AG10803 (cell line): ENCODE measurements at places on chromosomes 1 and 21.

DNA sequence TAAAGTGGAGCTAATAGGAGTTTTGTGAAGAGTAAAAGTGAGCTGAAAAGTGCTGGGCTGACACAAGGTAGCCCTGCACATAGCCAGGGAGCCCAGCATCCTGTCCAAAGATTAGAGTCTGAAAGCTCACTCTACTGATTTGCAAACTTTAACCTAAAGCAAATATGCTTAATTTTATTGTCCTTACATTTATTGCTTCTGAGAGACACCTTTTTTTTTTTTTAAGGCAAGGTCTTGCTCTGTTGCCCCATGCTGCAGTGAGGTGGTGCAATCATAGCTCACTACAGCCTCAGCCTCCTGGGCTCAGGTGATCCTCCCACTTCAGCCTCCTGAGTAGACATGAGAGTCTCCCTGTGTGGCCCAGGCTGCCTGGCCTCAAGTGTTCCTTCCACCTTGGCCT is 16.5 kb downstream of the MGST3 start:
- DNase-seq = no peak

GRCh38 chr1:19381261-19381660 is 69.1 kb downstream of the SLC66A1 start:
- no peak for DNase-seq

GRCh38 chr1:219041141-219041540 is 132.5 kb upstream of the LYPLAL1 start:
- DNase-seq = peak; percentile 27

GRCh38 chr1:232622981-232623380 is 7.0 kb downstream of the SIPA1L2 start:
- DNase-seq = no peak

GRCh38 chr1:20368866-20369470 is 78.3 kb downstream of the VWA5B1 start:
- DNase-seq = no peak

GRCh38 chr1:207833381-207833780 is 77.5 kb downstream of the CD34 start:
- DNase-seq = no peak

DNA sequence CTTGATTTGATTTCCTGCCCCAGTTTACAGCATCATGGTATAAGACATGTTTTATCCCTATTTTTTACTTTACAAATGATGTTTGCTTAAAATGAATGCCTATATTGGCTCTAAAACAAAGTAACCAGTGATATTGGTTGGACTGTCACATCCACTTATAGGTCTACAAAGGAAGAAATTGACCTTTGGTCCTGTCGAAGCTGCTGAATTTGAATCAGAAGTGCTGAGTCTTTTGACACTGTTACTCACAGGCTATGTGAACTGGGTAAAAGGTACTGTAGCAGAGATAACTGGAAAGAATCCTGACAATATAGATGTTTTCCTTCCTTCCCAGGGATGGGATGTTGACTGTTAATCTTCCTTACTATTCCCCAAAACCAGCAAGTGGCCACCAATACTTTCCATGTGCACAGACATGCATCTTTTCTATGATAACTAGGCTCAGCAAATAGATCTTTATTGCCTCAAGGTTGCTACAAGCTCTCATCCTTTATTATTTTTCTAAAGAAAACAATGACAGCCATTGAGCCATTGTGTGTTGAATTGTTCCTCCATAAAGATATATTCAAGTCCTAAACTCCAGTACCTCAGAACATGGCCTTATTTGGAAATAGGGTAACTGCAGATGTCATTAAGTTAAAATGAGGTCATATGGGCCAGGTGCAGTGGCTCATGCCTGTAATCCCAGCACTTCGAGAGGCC is 175.9 kb upstream of the NR5A2 start:
- no peak for DNase-seq

DNA sequence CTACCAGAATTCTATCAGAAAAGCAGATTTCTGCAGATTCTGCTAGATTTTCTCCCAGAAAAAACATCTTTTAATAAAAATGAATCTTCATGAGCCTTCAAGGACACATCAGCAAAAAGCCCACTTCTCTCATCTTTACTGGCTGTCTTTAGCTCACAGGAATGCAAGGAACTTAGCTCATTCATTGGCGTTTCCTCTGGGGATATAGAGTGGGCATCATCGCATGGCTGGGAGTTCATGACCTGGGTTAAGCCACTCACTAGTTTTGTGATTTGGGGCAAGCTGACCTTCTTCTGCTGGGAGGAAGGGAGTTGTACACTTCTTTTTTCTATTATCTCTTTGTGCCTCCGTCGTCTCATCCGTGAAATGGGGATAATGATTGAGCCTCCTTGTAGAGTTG is 149.7 kb downstream of the KAZN start:
- DNase-seq = no peak

DNA sequence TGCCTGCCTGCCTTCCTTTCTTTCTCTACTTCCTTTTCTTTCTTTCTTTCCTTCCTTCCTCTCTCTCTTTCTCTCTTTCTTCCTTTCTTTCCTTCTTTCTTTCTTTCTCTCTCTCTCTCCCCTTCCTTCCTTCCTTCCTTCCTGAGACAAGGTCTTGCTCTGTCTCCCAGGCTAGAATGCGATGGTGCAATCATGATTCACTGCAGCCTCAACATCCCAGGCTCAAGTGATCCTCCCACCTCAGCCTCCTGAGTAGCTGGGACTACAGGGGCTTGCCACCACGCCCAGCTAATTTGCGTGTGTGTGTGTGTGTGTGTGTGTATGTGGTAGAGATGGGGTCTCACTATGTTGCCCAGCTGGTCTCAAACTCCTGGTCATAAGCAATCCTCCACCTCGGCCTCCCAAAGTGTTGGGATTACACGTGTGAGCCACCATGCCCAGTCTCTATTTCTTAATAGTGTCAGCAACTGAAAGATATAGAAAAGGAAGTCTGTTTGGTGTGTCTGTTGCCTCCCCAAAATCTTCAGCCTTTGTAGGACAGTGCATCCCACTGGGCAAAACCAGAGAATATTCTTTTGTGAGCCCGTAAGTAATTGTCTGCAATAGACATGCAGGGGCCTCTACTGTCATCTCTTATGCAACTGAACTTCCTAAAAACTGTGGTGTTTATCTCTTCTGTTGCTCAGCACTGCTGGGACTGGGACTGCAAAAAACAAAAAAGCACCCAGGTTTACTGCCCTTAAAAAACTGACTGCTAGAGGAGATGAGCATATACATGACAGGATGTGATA is 20.9 kb upstream of the RAB4A start:
- DNase-seq = no peak

DNA sequence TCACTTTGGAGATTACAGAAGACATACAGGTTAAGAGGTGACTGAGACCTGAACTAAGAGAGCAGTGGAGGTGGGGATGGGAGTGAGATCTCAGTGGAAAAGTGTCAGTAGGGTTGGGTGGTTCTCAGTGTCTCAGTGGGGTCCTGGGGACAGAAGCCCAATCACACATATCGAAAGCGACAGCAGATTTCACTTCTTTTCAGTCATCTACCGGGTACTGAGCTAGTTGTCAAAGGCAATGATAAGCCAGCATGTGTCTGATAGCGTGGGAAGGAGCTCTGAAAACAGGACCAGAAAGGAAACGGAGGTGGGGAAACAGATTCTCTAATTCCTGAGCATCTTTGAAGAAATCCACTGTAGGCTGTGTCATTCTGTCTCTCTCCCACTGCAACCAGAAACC is 59.5 kb downstream of the RHOU start:
- DNase-seq = no peak

- DNase-seq = no peak
These were observed 1.6 kb upstream of the NPHP4 start for GRCh38 chr1:5993556-5994491.

GRCh38 chr1:77825131-77825709 is 45.8 kb downstream of the MIGA1 start:
- peak; percentile 83 for DNase-seq

DNA sequence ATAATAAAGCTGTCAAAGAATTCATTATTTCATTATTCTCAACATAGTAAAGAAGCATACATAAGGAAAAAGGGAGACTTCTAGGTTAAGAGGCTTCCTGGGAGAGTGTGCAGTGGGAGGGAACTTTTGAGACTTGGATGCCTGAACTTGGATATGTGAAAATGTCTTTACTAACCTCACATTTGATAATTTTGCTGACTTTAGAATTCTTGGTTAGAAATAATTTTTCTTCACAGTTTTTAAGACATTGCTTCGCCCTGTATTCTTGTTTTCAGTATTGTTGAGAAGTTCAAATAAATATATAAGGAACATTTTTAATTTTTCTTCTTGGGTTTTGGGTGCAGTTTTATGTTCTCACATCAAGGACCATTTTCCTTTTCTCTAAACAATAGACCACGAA is 40.0 kb downstream of the GPSM2 start:
- no peak for DNase-seq

DNA sequence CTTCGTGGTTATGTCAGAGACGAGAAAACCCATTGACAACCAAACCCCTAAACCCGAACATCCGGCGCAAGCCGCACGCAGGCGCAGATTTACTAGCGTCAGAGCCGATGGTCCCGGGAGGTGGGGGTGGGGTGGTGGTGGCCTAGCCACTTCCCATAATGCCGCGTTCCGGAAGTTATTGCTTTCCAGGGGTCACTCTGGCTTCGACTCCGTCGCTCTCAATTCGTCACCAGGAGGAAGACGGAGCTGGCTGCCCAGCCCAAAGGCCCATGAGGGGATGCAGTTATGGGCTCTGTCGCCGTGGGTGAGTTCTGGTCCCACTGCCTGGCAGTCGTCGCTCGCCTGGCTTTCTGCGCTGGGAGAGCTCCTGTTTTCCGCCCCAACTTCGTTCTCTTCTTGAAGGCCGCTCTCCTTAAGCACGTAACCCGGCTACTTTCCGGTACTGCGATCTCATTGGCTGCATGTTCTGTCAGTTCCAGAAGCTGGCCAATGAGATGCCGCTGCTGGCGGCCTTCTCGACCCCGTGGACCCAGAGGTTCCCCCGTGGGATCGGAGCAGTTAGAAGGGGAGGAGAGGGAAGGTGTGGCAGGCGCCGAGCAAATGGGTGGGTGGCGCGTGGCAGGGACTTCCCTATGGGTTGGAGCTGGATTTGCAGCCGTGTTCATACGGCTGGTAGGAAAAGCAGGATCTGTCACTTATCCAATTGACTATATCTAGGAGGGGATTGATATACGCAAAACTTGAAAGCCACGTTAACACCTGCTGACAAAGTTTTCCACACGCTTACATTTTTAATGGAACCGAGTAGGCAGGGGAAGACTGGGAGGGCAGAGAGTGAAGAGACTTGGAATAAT is at the start of gene USP16:
Gene USP16, plus strand, starts transcription at position 195 of the 854 bp plus-strand sequence. CDS start 3,246 bp downstream, outside the sequence.
- DNase-seq = peak; percentile 100

GRCh38 chr1:8127171-8127641 is 101.1 kb upstream of the ERRFI1 start:
- DNase-seq = no peak

DNA sequence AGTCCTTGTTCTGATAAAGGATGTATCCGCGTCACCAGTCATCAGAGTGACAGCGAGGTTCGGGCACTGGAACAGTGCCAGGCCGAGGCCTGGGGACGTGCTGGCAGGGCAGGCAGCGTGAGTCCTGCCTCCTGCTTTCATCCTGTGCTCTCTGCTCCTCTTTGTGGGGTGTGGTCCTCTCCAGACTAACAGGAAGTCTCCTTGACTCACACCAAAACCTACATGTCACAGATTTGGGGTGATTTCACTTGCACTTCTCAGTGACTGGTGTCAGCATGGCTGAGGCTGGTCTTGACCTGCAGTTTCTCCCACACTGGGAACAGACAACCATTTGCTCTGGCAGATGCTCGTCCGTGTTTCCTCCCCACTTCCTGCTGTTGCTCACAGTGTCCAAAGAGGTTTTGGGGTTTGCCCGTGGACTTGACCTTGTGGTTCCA is 8.8 kb upstream of the NLRP3 start:
- no peak for DNase-seq

GRCh38 chr1:240905225-240905765 is 293.3 kb upstream of the GREM2 start:
- no peak for DNase-seq

DNA sequence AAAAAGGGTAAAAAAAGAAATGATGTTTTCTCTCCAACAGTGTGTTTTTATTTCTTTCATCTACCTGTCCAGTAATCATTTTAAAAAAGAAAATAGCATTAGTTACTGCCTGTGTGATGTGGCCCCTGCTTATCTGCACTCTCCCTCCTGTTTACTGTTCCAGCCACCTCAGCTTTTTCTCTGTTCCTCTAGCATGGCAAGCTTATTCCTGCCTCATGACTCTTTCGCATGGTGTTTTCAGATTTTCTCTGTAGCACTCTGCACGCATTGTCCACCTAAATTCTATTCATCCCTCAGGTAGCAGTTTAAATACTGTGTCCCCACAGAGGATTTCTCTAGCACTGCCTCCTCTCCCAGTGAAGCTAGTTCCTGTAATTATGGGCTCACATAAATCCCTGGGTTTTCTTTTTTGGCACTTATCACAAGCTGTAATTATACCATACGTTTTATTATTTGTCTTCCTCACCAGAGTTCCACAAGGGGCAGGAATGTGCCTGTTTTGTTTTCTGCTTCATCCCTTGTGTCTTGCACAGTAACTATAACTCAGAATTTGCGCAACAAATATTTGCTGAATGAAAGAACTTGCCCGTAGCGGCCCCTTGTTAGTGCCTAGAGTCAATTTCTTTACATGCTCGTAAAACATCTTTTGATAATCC is 51.4 kb upstream of the LRIG2 start:
- peak; percentile 64 for DNase-seq

DNA sequence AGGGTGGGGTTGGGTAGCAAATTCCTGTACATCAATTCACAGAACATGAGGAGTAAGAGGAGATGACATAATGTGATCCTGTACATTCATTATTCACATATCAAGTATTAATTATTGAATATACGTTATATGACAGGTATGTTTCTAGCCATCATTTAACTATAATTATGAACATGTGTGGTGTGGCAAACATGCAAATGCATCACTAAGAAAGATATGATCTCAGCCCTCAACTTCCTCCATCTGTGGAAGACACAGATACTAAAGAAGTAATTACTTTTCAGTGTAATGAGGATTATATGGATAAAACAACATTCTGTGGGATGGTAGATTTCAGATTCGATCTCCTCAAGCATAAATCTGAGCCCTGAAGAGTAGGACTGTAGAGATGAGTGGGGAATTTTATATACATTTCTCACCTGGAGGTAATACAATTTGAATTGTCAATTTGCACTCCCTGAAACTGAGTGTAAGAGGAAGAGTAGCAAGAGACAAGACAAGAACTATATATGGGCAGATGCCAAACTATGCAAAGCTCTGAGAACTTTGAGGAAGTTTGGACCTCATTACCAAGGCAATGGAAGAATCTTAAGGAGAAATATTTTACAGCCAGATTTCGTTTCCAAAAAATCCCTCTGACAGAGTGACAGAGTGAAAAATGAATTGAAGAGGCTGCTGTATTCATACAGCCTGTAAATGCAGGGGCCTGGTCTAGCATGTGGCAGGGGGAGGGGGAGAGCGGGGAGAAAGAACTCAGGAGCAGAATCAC is 275.5 kb downstream of the TPR start:
- DNase-seq = no peak

GRCh38 chr1:89407360-89407759 is 43.5 kb downstream of the GBP6 start:
- DNase-seq = peak; percentile 23

GRCh38 chr1:31723828-31724359 is 20.1 kb upstream of the COL16A1 start:
- peak; percentile 65 for DNase-seq

- DNase-seq = peak; percentile 53
These were observed 84.3 kb upstream of the ARHGAP29 start for GRCh38 chr1:94321662-94322061.
